Esophagus mucosa (tissue), 1 donor: ENCODE measurements at places on chromosomes 7 and 10. TPM values are rescaled to one million over a fixed set of nuclear protein-coding genes. Genes with fewer than 3 reads are reported as not detected.
A peak's percentile ranks its signal among the peaks of the same experiment; 100 is the strongest.

- ATAC-seq: peak; percentile 53
Observed at GRCh38 chr7:99006739-99007424, 128.6 kb downstream of the TRRAP start.

- peak; percentile 93 for ATAC-seq
Observed at GRCh38 chr7:23334482-23335056, 35.4 kb downstream of the MALSU1 start.

- ATAC-seq: no peak
Observed at GRCh38 chr10:93166134-93166533, 92.4 kb downstream of the CYP26A1 start.

GRCh38 chr7:132519936-132520335 lies 56.3 kb downstream of the PLXNA4 start:
- ATAC-seq: no peak

The ZNF804B gene
- total RNA-seq: not detected
